ENCODE measurements at places on chromosomes 5 and 9. TPM values are rescaled to one million over a fixed set of nuclear protein-coding genes. Genes with fewer than 3 reads are reported as not detected.

DNA sequence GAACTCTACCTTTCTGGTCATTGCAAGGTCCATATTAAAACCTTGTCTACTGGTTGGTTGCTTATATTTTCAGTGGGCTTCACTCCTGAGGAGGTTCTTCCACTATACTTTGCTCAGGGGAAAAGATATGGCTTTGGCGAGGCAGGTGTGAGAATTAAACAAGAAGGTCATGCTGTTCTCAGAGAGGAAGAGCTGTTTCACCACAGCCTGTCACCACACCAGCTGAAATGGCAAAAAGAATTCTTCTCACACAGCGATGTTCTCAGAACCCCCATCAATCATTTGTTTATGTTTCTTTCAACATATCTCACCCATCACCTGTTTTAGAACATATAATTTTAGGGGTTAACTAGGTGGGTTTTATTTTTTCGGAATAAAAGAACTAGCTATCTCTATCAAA lies 38.6 kb downstream of the CAPSL start:
- no peak for DNase-seq

Gene CLIC3
- 1.6 TPM for polyA plus RNA-seq

- DNase-seq = no peak
Observed at GRCh38 chr9:121773286-121773953, 122.0 kb downstream of the DAB2IP start.

DNA sequence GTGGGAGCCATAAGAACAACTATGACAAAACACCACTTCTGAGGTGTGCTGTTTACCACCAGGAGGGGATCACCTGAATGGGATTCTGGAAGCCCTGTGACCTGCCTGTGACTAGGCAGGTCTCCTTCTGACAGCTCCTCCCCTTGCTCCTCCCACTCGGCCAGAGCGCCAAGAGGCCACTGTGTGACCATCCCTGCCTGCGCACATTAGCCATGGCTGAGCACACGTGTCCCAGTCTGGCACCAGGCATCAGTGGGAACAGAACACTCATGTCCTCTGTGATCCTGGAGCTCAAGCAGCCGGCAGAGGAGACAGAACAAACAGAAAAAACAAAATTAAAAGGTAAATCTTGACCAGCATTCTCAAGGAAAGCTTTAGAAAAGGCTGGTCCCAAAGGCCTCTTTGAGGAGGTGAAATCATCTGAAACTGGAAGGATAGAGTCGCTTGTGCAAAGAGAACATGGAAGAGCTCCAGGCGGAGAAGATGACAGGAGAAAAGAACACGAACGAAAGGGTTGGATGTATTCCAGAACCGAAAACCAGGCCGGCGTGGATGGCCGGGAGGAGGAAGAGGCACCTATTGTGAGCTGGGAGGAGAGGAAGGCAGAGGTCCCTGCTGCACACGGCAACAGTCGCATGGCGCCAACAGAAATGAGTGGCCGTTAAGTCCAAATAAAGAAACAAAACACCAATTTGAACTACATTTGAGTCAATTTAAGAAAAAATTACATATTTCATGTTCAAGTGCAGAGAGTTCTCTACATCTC lies 5.1 kb downstream of the MED10 start:
- no peak for DNase-seq

DNA sequence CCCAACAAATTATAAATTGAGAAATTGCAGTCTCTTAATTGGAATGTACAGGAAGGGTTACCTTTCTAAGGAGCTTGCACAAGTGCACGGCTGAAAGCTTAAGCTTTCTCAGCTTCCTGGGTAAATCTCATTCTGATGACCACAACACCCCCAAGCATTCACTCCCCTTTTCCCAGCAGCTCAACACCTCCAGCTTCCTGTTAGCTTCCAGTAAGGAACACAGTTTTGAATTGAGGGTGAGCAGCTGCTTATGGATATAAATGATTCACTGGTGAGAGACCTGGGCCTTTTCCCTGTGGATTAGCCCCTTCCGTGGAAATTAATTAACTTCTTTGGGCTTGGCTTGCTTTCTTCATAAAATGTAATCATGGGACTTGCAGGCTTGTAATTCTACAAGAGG lies 101.2 kb downstream of the SLC28A3 start:
- no peak for DNase-seq

- DNase-seq = peak; percentile 14
Observed at GRCh38 chr9:87442451-87442850, 55.2 kb upstream of the DAPK1 start.

Gene CSNK1G3
- polyA plus RNA-seq = 12.8 TPM

Gene GMCL2
- polyA plus RNA-seq = 0.03 TPM

DNA sequence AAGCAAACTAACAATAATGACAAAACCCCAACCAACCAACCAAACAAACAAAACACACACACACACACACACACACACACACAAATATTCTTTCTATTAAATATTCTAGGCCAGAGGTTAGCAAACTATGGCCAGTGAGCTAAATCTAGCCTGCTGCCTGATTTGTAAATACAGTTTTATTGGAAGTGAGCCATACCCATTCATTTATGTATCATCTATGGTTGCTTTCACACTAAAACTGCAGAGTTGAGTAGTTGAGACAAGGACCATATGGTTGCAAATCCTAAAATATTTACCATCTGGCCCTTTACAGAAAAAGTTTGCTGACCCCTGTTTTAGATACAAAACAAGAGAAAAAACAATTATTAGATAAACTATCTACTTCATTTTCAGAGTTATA lies 620.5 kb upstream of the SEMA6A start:
- DNase-seq = no peak

Gene NUTM2G
- polyA plus RNA-seq = not detected

GRCh38 chr5:97554977-97555643 lies 372.1 kb upstream of the RIOK2 start:
- DNase-seq = no peak

Gene SLC34A3
- 0.07 TPM for polyA plus RNA-seq

DNA sequence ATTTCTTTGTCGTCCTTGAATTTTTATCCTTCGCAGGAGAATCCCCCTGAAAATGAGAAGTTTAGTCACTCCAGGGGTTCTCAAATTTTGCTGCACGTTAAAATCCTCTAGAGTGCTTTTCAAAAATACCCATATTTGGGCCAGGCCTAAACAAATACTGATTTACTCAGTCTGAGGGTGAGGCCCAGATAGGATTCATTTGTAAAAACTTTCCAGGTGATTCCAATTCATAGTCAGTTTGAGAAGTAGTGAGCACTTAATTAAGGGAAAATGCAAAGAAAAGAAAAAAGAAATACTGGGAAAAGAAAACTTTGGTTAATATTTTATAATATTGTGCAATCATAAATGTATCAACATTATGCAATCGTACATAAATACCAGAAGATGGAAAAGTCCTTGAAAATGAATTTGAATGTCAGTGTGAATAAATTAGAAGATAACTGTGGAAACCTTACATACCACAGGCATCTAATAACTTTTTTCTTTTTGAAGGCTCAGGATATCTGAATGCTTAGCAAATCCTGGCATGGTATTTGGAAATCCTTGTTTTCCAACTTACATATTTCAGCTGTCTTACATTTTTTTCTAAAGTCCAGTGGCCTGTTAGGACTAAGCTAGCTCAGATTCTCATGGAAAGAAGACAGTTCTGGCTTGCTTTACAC lies 116.5 kb upstream of the DAPK1 start:
- DNase-seq = peak; percentile 16
